ENCODE measurements at places on chromosomes 11 and 22.

DNA sequence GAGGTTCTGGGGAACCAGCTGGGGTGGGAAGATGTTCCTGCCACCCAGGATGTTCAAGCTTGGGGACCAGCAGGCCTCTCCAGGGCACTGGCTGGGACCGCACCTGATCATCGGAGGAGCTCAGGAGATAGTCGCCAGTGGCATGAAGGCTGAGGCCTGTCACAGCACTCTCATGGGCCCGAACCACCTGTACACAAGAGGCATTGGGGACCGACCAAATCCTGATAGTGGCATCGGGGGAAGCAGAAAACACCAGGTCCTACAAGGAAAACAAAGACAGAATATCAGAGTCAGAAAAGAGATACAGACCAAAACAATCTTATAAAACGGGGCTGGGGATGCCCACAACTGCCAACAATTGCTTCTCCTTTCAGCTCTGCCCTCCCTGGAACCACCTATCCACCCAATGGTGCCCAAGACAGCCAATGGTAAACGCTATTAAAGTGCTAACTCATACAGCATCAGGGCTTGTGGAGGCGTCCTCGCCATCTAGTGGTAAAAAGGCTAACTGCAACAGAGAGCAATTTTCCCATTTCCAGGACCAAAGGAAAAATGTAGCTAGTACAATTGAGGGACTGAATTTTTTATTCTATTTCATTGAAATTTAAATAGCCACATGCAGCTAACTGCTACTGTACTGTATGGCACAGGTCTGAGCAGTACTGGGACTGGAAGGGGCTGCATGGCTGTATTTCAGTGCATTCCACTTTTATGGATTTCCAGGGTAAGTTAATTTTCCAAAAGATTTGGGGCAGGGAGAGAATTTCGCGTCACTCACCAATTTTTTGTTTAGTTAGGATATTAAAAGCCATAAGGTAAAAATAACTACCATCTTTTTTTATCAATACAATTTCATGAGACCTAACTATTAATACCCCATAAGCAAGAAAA lies 7.1 kb downstream of the PRPF19 start:
- peak; percentile 62 for DNase-seq

DNA sequence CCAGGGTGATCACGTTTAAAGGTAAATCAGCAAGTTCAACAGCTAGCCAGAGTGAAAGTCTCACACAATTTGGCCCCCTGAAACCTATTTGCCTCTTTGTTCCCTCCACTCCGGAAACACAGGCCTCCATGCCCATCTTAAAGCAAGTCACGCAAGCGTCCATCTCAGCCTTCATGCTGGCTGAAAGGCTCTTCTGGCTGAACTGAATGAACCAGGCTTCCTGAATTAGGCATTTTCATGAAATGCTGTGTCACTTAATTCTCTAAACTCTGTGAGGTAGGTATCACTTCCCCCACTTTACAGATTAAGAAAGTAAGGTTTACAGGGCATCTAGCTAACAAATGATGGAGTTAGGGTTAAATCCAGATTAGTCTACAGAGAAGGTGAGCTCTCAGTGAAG lies 1.4 kb downstream of the SLC25A17 start:
- DNase-seq = no peak

DNA sequence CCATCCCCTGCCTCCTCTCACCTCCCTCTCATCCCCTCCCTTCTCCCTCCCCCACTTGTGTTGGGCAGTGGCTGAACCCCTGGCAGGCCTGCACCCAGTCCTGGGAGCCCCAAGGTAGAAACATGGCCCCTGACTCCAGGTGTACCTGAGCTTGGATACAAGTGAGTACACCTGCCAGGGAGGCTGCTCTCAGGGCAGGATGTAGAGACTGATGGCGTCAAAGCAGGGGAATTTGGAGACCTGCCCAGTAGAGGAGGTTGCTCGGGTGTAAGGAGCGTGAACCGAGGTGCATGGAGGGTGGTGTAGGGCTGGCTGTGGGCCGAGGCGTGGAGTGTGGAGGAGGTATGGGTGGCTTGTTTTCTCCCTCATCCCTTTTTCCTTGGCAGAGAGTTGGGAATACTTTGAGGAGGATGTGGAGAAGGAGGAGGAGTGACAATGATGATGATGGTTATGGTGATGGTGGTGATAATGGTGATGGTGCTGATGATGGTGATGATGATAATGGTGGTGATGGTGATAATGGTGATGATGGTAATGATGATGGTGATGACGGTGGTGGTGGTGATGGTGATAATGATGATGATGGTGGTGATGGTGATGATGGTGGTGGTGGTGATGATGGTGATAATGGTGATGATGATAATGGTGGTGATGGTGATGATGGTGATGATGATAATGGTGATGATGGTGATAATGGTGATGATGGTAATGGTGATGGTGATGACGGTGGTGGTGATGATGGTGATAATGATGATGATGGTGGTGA lies 12.3 kb downstream of the MRGPRG start:
- DNase-seq = no peak

DNA sequence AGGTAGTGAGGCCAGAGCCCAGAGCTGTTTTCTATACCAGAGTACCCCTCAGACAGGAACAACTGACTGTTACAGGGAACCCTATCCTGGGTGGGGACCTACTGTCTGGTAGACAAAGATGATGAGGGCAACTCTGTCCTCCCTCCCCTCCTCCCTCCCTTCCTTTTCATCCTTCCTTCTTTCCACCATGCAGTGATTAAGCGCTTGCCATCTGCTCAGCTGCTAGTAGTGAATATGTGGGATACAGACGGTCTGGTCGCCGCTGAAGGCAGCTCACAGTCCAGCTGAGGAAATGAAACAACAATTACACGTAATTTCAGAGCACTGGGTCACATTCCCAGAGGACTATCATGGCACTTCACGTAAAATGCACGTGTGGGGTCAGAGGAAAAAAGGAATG lies 597.1 kb downstream of the BUD13 start:
- no peak for DNase-seq

- DNase-seq = no peak
Observed at GRCh38 chr11:35553831-35554230, 28.4 kb upstream of the PAMR1 start.

DNA sequence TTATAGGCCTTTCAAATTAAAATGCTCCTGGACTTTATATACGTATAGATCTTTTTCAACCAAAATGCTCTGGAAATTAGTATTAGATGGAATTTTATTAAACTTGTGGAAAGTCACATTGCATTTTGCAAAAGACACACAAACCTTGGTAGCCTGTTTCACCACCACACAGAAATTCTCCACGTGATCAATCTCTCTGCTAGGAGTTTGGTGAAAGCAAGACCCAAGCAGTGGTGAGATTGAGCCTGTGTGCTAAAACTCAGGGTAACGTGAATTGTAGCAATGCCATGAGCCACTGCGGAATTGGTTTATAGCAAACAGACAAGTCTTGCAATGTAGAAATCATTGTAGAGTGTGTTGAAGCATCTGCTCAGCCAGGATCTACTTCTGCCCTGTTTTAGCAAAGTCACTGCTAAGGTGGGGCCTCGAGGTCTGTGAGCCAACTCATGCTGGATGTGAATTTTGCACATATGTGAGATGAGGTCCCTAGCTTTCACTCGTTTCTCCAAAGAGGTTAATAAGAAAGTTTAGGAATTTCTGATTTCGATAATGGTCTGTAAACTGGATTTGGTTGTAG lies 184.8 kb downstream of the DBX1 start:
- no peak for DNase-seq

DNA sequence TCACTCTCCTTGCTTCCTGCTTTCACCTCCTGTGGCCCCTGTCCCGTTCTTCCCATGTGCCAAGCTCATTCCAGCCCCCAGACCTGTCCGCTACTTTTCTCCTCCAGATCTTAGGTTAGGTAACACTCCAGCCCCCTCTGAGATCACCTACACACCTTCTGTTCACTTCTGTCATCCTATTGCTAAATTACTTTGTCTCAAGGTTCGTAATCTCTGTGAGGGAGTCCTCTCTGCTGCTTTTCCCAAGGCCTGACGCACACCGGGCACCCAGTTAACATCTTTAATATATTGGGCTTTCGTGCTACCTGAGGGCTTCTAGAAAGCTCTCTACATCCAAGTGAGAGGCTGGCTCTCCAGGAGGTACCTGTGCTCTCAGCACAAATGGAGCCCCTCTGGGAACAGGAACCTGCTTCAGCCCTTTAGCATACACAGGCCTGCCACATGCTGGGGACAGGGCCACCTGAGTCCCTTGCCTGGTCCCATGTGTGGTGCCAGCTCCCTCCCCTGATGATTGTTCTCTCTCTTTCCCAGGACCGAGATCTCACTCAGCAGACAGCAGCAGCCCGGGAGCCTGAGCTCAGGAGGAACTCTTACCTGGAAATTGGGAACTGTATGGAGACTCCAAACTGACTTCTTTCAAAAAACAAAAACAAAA lies 8.5 kb downstream of the C22orf31 start:
- no peak for DNase-seq

- DNase-seq = no peak
Observed at GRCh38 chr22:50522806-50523438, 2.5 kb downstream of the SCO2 start.

DNA sequence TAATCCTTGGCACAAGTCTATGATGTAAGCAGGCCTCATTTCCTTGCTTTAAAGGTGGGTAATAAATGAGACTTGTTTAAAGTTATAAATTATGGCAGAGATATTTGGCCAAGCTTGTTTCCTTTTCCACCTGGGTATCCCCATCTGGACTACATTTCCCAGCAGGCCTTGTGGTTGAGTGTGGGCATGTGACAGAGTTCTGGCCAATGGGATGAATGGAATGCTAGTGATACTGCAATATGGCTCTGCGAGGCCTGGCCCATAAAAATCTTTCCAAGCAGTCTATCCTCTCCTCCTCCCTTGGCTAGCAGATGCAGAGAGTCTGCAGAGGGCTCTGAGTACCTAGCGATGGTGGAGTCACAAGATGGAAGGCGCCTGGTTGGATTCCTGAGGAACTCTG lies 102.5 kb downstream of the TIMP3 start:
- DNase-seq = peak; percentile 24
